ENCODE measurements at places on chromosomes 2 and 18. TPM values are rescaled to one million over a fixed set of nuclear protein-coding genes. Genes with fewer than 3 reads are reported as not detected.

ERBB4 gene
- total RNA-seq = 3.2 TPM

TMEM178A gene
- total RNA-seq = 5.2 TPM

SIX3 gene
- total RNA-seq = not detected

NPHP1 gene
- total RNA-seq = 10.8 TPM

Measured in urinary bladder (tissue), 4 donors.